ENCODE measurements at places on chromosomes 16 and 17. TPM values are rescaled to one million over a fixed set of nuclear protein-coding genes. Genes with fewer than 3 reads are reported as not detected.

DNA sequence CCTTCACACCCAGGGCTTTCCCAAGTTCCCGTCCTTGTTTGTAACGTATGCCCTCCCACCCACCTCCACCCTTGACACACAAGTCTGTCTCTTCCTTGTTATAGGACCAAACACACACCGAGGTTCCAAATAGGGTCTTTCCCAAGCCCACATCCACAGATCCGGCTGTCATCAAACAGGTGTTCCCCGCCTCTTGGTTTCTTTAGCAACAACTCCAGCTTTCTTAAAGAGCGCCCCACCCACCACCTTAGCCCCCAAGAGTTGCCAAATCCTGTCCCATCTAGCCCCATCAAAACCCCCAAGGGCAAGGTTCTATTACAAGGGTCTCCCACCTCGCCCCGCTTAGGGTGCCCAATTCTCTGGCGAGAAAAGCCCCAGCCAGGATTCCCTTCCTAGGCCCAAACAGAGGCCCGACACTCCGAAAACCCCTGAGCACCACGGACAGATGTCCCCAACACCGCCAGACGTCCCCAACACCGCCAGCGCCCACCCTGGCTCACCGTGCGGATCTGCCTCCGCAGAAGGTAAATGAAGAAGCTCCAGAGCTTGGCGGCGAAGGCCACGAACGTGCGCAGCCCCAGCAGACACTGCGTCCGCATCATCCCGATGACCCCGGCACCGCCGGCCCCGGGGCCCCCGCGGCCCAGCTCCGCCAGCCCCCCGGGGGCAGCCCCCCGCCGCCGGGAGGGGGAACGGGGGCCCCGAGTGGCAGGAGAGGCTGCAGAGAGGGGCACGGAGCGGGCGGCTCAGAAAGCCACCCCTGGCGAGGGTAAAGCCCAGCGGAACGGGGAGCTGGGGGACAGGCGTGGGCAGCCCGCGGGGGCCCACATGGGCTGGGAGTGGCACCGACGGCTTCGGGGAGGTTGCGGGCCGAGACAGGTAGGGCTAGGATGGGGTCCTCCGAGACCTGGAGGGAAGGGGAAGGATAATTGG lies 573 bp downstream of the CTDNEP1 start:
- DNase-seq: no peak
- H3K36me3 ChIP-seq: peaks cover 23% of the 10 kb centered on the region
- H3K27ac ChIP-seq: peak overlapping the region; percentile 98
- H3K27me3 ChIP-seq: no peaks in the 10 kb centered on the region
- H3K4me1 ChIP-seq: peaks cover 48% of the 10 kb centered on the region

GRCh38 chr16:84396537-84397008 lies 28.2 kb downstream of the ATP2C2 start:
- no peak for DNase-seq
- no peak overlapping the region for H3K27ac ChIP-seq
- no peak overlapping the region for H3K4me3 ChIP-seq
- H3K36me3 ChIP-seq: no peaks in the 10 kb centered on the region
- H3K4me1 ChIP-seq: no peaks in the 10 kb centered on the region

DNA sequence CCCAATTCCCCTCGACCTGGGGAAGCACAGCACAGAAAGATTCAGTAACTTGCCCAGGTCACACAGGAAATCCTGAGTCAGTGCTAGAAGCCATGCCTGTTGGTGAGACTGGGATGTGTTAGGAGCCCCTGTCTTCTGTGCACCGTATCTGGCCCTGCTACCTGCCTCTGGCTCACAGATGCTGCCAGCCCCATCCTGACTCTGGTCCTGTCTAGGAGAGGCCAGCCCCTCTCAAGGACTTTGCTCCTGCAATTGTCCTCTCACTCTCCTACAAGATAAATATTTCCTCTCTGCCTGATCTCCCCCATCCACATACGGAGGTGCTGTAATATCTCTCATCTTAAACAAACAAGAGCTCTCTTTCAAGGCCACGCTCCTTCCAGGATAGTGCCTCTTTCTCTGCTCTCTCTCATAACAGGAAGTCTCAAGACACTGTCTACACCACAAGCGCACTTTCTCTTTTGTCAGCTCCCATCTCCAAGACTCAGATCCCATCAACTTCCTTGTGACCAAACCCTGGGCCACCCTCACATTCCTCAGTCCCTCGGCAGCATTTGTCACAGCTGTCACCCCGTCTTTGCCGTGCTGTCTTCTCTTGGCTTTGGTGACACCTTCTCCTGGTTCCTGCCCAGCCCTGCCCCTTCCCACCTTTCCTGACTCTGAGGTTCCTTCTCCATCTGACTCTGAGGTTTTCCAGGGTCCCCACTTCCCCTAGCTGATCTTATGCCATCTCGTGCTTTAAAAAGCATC lies 1.9 kb downstream of the SLC13A2 start:
- DNase-seq: no peak
- no peak overlapping the region for H3K4me3 ChIP-seq
- no peaks in the 10 kb centered on the region for H3K4me1 ChIP-seq
- H3K36me3 ChIP-seq: no peaks in the 10 kb centered on the region

- H3K4me3 ChIP-seq: no peak overlapping the region
- H3K36me3 ChIP-seq: peaks cover 29% of the 10 kb centered on the region
- DNase-seq: no peak
Observed at GRCh38 chr16:30942426-30942806, 6.5 kb upstream of the ORAI3 start.

DNA sequence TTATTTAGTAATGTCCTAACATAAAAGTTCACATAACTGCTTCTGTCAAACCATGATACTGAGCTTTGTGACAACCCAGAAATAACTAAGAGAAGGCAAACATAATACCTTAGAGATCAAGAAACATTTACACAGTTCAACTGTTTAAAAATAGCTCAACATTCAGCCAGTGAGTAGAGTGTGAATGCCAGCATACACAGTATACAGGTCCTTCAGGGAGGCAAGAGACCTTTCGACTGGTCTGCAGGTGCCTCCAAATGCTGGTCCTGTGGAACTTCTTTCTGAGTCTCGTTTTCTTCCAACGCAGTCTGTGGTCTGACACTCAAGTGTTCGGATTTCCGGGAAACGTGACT lies 10.3 kb downstream of the MRPS23 start:
- H3K27ac ChIP-seq: peak overlapping the region; percentile 68
- DNase-seq: no peak
- H3K4me1 ChIP-seq: peaks cover 12% of the 10 kb centered on the region
- no peaks in the 10 kb centered on the region for H3K27me3 ChIP-seq
- H3K4me3 ChIP-seq: no peak overlapping the region

DNA sequence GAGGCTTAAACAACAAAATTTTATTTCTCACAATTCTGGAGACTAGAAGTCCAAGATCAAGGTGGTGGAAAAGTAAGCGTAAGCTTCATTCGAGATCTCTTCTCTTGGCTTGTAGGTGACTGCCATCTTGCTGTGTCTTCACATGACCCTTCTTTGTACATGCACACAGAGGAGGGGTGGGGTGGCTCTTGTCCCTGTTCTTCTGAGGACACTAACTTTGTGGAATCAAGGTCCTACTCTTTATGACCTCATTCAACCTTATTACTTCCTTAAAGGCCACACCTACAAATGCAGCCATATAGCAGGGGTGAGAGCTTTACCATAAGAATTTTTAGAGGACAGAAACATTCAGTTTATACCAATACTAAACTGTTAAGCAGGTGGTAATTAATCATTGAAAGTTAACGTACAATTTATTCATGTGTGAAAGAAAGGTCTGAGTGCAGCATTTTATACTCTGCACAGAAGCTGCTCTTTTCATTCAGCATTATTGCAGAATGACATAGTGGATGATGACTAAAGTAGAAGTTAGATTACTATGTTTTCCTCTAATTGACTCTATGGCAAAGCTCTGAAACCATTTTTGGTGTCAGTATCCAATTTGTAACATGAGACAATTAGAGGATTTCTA lies 139.9 kb upstream of the HLF start:
- no peaks in the 10 kb centered on the region for H3K36me3 ChIP-seq
- no peak overlapping the region for H3K4me3 ChIP-seq
- no peak overlapping the region for H3K27ac ChIP-seq

- H3K36me3 ChIP-seq: no peaks in the 10 kb centered on the region
- DNase-seq: no peak
- H3K4me3 ChIP-seq: no peak overlapping the region
- no peaks in the 10 kb centered on the region for H3K4me1 ChIP-seq
Observed at GRCh38 chr17:77590951-77591735, 367.4 kb upstream of the TNRC6C start.

DNA sequence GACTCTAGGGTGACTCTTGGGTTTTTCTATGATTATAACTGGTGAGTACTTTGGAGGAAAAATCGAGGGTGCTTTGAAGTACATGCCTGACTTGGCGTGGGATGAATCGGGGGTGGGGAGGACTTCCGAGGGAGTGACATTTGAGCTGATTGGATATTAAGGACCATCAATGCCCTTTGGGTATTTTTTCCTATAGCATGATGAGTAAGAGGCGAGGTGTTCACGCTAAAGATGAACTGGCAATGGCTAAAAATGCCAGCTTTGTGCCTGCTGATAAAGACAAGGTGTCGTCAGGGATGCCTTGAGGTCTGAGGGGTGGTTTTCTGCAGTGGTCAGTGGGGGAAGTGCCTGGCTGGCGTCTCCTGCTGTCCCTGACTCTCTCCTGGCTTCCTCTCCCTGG lies 25.3 kb downstream of the USP43 start:
- H3K27ac ChIP-seq: no peak overlapping the region
- no peak overlapping the region for H3K4me3 ChIP-seq
- no peaks in the 10 kb centered on the region for H3K27me3 ChIP-seq
- no peaks in the 10 kb centered on the region for H3K4me1 ChIP-seq
- H3K36me3 ChIP-seq: no peaks in the 10 kb centered on the region

DNA sequence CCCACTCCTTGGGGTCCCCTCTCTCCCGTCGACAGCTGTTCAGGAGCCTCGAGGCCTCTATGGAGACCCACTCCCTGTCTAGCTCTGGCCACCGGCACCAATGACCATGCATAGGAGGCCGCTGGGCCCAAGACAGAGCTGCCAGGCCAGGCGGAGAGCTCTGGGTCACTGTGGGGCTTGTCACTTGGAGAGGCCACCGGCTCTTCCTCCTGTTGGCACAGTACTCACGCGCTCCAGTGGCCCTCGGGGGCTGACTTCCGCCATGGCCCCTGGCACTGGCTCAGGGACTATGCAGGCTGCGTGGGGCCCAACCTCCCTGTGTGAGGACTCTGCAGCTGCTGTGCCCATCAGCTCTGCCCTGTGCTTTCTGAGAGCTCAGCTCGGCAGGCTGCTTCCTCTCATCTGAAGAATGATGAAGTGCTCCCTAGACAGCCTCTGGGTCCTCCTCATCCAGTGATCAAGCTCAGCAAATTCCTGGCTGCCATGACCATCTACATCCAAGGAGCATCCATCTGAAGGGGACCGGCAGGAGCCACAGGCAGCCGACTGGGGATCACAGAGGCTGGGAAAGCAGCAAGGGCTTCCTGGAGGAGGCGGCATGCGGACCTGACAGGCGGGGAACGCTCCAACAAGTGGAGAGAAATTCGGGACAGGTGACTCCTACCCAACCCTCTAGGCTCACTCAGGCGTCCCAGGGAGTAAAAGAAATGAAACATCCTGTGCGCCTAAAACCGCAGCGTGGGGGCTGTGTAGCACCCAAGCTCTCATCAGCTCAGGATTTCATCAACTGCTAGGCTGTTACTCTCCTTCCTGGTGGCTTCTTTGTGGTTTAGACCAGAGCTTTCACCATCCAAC lies 16.8 kb downstream of the GALNS start:
- H3K27me3 ChIP-seq: no peaks in the 10 kb centered on the region
- H3K27ac ChIP-seq: no peak overlapping the region
- H3K36me3 ChIP-seq: peaks cover 49% of the 10 kb centered on the region
- no peak overlapping the region for H3K4me3 ChIP-seq
- no peak for DNase-seq

GRCh38 chr17:73309727-73310596 lies 1.8 kb downstream of the CDC42EP4 start:
- H3K27me3 ChIP-seq: no peaks in the 10 kb centered on the region
- no peak for DNase-seq
- peak overlapping the region; percentile 92 for H3K4me3 ChIP-seq
- peak overlapping the region; percentile 93 for H3K27ac ChIP-seq
- no peaks in the 10 kb centered on the region for H3K36me3 ChIP-seq

ACSM3 gene
- total RNA-seq: 4.6 TPM

SLFN12 gene
- total RNA-seq: 6.6 TPM

GAS2L2 gene
- 0.42 TPM for total RNA-seq

CES5A gene
- not detected for total RNA-seq

AIPL1 gene
- total RNA-seq: not detected

CRHR1 gene
- total RNA-seq: 0.50 TPM

CPHXL2 gene
- not detected for total RNA-seq

CHD9NB gene
- total RNA-seq: 1.2 TPM

All from esophagus muscularis mucosa (tissue), 4 donors.